ENCODE measurements at places on chromosomes 5 and 9. TPM values are rescaled to one million over a fixed set of nuclear protein-coding genes. Genes with fewer than 3 reads are reported as not detected.

DIRAS2 gene
- not detected for total RNA-seq

PCDHGA12 gene
- 22.3 TPM for total RNA-seq

FRMD3 gene
- 3.9 TPM for total RNA-seq

BSPRY gene
- not detected for total RNA-seq

SOWAHA gene
- not detected for total RNA-seq

SHC3 gene
- 9.2 TPM for total RNA-seq

LAMC3 gene
- total RNA-seq = 0.12 TPM

CORO2A gene
- total RNA-seq = under 0.01 TPM

FCN2 gene
- total RNA-seq = not detected

ECSCR gene
- 13.7 TPM for total RNA-seq

DNM1 gene
- total RNA-seq = 1.1 TPM

ADCY2 gene
- under 0.01 TPM for total RNA-seq

IL4 gene
- total RNA-seq = not detected

EFNA5 gene
- 18.2 TPM for total RNA-seq

P4HA2 gene
- 136 TPM for total RNA-seq

CDH6 gene
- total RNA-seq = 44.7 TPM

PDE8B gene
- total RNA-seq = 0.13 TPM

CXCL14 gene
- total RNA-seq = not detected

TUSC1 gene
- 7.1 TPM for total RNA-seq

CCL27 gene
- total RNA-seq = not detected

HAND1 gene
- not detected for total RNA-seq

NUTM2F gene
- total RNA-seq = not detected

WWC1 gene
- 0.66 TPM for total RNA-seq

MCTP1 gene
- 4.4 TPM for total RNA-seq

GRIA1 gene
- 6.0 TPM for total RNA-seq

SLC31A2 gene
- 8.9 TPM for total RNA-seq

IL3 gene
- not detected for total RNA-seq
